ENCODE measurements at places on chromosomes 7 and 10.

DNA sequence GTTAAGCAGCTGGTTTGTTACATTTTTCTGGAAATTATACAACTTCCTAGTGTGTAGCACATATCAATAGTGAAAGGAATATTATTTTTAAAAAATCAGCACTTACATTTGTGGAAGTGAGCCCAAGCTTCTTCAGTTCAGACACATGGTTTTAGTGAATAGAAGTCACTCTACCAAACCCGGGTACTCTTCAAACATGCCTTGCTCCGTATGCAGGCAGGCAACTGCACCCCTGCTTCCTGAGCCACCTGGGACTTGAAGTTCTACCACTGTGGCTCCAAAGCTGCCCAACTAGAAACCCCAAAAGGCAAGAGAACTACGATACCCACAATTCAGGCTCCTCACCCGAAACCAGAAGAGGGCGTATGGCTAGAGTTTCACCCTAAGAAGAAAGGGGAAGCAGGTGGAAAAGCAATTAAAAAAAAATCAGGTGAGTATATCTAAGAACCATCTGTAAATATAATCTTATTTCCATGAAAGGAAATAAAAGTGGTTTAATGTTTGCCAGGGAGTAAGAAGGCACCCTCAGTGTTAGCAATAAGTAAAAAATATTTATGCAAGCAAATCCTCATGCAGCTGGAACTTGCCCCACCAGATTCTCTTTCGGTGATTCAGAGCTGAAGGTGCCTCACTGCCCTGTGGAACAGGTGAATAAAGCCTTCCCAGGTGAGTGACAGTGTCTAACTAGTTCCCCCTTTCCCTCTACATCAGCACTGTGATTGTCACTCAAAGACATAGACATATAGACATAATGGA, at the start of gene MACC1:
MACC1 (minus strand) TSS at position 192 of the 756 bp plus-strand sequence. CDS start 55,522 bp downstream, outside the sequence.
- DNase-seq = no peak

DNA sequence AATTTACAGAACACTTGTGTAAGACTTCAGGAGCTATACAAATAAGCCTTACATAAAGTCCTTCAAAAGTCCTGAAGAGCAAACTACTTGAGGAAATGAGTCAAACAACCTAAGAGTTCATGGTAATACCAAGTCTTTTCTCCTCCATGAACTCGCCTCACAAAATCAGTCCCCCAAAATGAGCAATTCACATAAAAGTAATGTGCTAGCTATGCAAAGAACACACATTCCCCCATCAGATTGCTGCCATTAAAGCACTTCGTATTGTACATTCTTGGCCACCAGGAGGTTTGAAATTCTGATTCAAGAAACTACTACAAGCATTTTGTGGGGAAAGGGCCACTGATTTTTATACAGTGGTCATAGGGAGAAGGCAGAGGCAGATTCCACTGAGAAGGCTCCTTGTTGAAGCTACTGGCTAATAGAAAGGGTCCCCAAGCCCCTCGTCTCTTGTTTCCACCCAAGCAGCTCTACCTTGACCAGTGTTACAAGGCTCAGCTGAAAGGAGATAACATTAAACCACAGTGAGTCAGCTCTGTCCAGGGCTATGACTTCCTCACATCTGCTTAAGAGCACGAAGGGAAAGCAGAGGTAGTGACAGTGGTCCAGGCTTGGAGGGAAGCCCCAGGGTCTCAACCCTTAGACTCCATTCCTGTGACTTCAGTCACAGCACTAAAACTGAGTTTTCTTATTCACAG, 115.2 kb upstream of the CDK1 start:
- no peak for DNase-seq

DNA sequence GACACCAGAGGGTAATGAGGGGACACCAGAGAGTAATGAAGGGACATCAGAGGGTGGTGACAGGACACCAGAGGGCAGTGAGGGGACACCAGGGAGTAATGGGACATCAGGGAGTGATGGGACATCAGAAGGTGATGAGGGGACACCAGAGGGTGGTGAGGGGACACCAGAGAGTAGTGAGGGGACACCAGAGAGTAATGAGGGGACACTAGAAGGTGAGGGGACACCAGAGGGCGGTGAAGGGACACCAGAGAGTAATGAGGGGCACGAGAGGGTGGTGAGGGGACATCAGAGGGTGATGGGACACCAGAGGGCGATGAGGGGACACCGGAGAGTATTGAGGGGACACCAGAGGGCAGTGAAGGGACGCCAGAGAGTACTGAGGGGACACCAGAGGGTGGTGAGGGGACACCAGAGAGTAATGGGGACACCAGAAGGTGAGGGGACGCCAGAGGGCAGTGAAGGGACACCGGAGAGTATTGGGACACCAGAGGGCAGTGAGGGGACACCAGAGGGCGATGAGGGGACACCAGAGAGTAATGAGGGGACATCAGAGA, 10.6 kb downstream of the NACAD start:
- no peak for DNase-seq

DNA sequence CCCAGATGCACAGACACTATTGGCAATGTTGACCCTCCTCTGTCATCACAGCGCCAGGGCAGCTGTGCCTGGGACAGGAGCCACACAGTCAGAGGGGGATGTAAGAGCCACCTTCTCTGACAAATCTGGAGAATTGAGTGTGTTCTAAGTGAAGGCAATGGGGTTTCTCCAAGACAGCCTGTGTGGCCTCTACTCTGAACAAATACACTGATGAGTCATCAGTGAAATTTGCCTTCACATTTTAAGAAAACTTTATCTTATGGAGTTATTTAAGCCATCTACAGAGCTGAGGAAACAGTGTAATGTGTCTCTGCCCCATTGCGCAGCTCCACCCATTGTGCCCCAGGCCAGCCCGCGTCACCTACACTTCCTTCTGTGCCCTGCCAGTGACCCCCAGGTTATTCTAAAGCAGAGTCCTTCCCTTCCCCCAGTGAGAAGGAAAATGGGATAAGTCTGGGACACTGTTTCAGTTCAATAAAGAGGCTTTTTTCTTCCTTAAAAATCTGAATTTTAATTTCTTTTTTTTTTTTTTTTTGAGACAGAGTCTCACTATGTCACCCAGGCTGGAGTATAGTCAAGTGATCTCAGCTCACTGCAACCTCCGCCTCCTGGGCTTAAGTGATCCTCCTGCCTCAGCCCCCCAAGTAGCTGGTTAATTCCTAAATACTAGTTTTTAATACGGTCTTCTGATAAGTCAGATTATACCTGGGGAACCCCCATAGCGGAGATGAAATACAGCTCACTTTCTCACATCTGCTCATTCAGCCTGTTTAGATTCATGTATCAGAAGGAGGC, 21.8 kb downstream of the AKR1E2 start:
- DNase-seq = peak; percentile 14

DNA sequence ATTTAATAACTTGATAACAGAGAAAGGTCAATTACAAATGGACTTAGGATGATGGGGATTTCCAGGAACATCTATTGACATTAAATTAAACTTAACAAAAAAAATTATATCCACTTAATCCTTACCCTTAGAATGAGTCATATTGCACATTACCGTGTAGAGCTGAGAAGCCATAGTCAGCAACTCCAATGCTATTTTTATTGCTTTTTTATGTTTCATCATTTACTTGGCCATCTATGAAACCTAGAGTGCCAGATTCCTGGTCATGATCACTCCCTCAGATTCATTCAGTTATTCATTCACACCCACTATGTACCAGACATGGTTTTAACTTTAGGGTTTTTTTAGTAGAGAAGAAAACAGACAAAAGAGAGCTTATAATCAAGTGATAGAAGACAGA, 1180.4 kb downstream of the CNTNAP2 start:
- no peak for DNase-seq

- DNase-seq = peak; percentile 76
Observed at GRCh38 chr7:101390901-101391301, 28.2 kb downstream of the COL26A1 start.

GRCh38 chr7:131112431-131112830, 215.2 kb upstream of the MKLN1 start:
- DNase-seq = no peak

DNA sequence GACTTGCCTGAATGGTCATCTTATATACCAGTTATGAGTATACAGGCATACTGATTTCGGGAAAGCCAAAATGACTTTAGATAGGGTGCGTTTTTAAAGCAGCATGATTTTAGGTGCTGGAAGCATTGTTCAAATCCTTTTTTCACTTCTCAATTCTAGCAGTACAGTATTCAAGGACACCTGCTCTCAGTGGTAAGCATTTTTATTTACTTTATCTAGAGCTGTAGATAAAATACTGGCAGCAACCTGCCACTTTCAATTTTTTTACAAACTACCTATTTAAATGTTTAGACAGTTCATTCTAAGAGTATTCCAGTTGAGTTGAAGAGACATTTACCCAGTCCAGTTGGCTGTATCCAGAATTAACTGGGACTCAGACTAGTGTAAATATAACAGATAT, 33.6 kb downstream of the TMEM106B start:
- no peak for DNase-seq

DNA sequence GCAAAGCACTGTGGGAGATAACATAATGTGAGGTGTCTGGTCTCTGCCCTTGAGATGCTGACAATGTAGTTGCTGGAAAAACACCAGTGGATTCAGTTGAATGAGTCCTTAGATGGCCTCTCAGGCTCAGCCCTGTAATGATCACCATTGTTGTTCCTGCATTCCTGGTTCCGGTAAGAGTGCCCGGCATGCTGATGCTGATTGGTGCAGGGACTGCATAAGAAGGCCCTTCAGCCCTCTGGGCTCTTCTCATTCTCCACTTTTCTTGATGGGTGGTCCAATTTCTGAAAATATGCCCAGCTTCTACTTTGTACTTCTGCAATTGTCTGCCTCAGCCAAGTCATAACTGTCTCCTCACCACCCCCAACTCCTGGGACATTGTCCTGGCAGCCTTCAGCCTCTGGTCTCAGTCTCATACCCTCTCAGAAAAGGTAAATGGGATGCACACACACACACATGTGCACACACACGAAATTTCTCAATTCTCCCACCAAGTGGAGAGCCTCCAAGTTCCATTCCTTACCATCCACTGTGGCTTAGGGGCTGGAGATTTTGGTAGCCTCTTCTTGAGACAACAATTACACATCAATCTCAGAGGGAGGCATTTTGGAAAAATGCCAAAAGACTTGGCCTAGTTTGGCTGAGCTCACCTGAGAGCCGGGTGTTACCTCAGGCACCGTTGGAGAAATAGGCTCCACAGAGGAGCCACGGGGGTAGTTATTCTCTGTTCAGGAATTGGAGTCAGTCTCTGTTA, 314.9 kb downstream of the RPS24 start:
- DNase-seq = no peak
